ENCODE measurements at places on chromosomes 7 and 10.

DNA sequence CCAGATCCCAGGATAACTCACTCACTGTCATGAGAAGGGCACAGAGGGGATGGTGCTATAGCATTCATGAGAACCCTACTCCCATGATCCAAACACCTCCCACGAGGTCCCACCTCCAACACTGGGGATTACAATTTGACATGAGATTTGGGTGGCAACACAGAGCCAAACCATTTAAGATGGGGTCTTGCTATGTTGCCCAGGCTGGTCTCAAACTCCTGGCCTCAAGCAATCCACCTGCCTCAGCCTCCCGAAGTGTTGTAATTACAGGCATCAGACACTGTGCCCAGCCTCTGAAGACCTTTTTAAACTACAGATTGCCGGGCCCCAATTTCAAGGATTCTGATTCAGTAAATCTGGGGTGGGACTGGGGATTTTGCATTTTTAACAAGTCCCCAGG, 98.5 kb downstream of the BAMBI start:
- no peak for DNase-seq

GRCh38 chr10:7889947-7890542, 71.7 kb downstream of the TAF3 start:
- no peak for DNase-seq

DNA sequence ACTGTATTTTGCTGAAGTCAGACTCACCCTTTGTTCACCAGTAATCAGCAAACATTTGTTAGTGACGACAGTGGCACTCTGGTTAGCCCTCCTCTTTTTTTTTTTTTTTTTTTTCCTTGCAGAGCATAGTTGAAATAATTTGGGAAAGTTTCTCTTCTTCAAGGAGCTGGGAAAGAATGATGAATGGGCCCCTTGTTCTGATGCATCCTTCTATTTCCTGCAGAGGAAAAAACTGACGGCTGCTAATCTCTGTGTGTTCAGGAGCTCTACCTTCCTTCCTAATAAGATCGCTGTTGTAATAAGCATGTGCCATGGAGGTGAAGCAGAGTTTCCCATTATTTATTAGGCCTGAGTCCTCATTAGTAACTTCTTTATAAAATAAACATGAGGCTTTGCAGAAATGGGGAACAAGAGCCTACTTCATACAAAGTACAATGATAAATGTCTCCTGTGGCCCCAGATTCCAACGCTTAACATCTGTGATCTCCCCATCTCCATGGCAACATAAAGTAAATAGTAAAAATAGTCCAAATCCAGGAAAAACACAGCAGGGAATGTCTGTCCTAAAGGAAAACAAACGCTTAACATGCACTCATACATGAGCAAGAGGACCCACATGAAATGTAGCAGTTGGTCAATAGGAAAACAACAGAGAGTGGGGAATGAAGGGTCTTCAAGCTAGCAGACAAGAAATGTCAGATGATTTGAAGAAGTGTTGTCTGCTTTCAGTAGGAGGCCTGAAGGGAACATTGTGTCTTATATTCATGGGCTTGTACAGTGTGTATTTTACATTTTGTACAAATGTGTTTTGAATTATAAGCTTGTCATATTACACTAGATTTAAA, 59.1 kb upstream of the CALD1 start:
- DNase-seq = no peak

DNA sequence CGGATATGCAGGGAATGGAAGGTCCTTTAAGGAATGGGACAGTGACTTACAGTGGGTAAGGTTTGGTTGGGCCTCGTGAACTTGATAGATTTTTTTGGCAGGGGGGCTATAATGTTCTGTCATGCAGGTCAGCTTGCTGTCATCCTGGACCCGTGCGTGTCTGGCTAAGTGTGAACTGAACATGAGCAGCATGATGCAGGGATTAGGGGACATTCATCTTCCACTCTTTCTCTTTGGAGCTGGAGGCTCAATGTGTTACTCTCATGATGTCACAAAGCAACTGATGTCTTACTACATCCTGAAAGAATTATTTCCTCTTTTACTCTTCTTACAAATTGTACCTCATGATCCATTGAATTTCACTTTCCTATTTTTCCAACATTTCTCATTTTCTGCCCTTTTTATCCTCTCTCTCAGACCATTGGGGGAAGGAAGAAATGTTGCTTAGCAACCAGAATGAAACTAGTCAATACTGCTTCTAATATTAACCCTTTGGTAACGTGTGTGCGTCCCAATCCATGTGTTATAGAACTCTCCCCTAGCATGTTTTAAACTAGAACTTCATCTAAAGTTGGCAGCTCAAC, 549.1 kb downstream of the LRMDA start:
- DNase-seq = no peak

- no peak for DNase-seq
Observed at GRCh38 chr7:29865526-29865925, 59.2 kb downstream of the WIPF3 start.

All from RWPE2 (cell line).